Esophagus squamous epithelium (tissue), 5 donors: ENCODE measurements at places on chromosomes 1 and 21.

DNA sequence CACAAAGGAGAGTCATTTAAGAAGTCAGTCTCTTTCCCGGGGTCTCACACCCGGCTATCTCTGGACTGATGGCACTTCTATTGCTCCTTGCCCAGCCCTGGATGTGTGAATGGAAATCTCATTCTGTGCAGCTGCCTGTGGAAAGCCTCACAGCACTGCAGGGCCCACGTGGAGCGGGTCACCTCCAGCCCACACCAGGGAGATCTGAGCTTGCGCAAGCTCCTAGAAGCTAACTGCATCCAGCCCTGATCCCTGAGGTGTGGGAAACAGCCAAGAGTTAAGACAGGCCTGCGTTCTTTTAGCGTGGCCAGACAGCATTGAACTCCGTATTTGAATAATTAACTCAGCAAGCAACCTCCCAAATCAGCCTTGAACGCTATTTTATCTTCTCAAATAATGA, 150.5 kb downstream of the LRIG2 start:
- no peak for DNase-seq

DNA sequence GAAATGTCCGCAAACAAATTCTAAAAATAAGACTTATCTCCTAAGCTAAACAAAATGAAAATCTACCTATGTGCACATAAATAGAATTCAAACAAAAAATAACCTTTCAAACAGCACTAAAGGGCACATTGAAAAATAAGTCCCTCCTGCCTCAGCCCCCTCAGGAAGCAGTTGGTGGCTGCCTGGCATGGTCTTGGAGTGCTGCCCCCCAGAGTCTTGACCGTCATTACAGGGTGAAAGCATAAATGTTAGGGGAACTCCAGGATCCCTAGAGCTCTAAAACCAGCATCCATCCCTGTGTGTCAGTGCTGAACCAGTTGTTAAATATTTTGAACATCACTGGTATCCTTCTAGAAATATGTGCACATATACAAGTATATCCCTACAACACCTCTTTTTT, 6.5 kb upstream of the NPL start:
- DNase-seq, result no peak

DNA sequence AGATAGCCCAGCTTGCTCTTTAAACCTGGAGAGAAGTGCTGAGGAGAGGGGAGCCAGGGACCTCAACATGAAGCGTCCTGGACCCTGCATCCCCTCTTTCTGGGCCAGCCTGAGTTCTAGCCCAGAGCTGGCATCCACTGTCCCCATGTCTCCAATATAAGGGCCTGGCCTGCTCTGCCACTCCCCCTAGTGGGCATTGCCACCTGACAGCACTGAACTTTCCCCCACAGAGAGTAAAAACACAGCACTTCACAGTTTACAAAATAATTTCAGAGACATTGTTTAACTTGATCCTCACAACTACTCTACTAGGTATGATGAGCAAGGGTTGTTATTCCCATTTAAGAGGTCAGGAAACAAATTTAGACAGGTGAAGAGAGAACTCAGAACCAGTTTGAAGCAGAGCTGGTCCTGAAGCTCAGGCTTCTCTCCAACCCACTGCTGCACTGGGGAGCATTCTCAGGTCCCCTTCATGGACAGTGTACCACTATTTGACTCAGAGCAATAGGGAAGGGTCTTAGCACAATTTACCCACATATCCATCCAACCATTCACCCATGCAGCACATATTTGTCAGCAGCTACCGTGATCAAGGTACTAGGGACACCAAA, 151.2 kb downstream of the DMRTA2 start:
- DNase-seq, result no peak

- no peak for DNase-seq
These were observed 85.0 kb upstream of the AK4 start for GRCh38 chr1:65063025-65063424.

GRCh38 chr1:247966532-247967204, 1.6 kb downstream of the OR2AK2 start:
- no peak for DNase-seq

DNA sequence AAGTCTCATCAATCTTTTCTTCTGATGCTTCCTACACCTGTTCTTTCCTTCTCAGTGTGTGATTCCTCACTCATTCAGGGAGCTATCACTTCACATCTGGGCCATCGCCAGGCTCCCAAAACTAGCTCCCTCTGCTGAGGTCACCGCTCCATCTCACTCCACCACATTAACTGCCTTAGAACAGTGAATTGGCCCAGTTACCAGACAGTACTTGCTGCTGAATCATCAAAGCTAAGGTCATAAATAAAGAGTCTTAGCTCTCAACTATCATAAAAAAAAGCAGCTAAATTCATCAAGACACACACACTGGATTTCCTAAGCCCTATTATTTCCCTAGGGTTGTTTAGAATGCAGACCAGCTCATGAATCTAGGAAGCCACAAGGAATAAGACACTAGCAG, 18.8 kb upstream of the SRM start:
- DNase-seq, result no peak

DNA sequence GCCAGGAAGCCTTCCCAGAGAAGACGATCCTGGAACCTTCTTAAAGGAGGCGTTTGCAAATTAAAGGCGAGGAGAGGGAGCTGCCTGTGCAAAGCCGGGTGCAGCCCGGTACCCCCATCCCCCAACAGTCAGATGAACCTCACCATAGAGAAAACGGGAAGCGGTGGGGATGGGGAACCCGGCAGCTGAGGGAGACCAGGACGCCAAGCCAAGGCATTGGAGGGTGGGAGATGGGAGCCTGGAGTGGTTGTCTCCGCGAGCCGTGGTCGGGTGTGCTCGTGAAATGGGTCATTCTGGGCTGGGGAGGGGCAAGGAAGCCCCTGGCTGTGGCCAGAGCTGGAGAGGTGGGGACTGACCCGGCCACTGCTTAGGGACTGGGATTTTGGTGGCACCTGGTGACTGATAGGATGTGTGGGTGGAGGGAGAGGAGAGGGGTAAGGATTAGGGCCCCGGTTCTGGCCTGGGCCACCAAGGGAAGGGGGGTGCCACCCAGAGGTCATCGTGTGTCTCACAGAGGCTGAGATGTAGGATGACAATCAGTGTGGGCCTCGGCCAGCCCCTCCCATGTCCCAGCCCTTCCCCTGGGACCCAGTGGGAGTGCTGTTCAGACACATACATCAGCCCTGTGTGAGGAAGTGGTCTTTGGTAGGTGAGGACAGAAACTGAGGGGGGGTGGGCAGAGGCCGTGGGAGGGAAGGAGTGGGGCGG, 676 bp upstream of the PADI2 start:
- DNase-seq, result no peak

DNA sequence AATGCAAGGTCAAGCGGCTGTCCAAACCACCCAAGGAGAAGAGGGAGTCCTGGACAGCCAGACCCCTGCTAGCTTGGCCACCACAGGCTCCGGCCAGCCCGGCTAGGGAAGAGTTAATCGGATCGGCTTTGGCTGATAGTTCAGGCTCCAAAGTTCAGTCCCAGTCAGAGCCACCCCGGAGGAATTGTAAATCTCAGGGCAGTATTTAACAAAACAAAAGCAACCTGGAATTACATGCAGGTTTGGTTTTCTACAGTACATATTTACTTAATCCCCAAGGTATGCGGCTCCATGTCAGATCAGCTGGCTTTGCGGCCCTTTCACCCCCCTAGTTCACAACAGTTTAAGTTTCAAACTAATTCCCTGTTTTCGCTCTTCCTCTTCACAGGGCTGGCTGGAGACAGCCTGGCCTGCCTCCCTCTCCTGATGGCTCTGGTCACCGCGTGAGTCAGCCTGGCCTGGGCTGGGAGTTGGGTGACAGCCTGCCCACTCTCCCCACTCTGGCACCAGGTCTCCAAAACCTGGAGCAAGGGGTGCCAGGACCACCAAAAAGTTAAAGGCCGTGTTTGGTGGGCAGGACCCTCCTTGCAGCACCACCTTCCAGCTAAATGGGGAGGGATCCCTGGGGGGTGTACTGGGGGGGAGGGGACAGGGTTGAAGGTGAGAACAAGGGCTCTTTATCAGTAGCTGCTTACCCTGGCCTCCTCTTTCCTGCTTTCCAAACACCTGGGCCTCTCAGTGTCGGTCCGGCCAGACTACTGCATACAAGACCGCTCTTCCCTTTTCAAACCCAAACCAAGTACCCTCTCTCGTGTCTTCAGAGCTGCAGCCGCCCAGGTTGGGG, 1.9 kb downstream of the DHRS3 start:
- no peak for DNase-seq

- no peak for DNase-seq
These were observed 41.8 kb upstream of the USP25 start for GRCh38 chr21:15688016-15688415.

GRCh38 chr1:51600965-51601364, 15.9 kb upstream of the OSBPL9 start:
- DNase-seq, result no peak

DNA sequence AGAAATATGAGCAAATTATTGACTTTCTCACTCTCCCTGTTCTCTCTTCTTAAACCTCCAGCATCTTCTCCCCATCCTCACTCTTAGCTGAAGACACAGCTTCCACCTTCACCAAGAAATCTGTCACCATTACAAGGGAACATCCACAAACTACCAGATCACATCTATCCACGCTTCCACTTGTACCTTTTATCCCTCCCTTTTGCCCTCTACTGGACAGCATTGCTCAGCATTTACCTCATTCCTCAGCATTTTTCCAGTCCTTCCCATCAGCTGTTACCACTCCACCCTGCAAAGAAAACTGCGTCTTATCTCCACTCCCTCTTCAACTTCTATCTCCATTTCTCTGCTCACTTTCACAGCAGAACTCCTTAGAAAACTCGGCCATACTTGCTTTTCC, 42.6 kb downstream of the KCNJ6 start:
- DNase-seq, result no peak

DNA sequence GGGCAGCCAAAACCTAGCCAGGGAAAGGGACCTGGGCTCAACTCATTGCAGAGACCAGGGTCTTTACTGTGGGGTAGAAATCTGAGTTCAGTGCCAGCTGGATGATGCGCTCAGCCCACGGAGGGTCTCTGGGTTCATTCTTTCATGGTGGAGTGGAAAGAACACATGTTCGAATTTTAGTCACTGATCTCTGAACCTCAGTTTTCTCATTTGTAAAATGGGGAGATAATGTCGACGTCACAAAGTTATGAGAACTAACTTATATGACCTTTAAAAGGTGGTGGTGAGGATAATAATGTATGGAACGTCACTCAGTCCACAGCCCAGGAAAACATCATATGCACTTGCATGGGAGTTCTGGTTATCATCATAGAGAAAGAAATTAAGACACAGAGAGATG, 1.2 kb upstream of the TAL1 start:
- no peak for DNase-seq

DNA sequence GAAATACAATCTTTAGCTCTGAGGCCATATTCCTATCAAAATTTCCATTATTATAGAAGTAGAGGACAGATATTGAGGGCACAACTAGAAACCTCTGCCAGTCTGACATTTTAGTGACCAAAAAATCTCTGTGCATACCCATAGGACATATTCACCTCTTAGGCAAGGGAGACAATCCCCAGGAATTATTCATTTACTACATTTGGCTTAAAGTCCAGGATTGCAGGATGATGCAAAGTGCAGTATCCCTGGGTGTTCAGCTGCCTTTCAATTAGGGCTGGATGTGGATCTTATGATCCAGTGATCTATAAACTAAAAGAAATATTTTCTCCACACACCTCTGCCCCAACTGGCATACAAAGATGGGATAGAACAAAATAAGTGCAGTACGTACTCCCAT, 50.9 kb downstream of the PTGS2 start:
- DNase-seq, result no peak

DNA sequence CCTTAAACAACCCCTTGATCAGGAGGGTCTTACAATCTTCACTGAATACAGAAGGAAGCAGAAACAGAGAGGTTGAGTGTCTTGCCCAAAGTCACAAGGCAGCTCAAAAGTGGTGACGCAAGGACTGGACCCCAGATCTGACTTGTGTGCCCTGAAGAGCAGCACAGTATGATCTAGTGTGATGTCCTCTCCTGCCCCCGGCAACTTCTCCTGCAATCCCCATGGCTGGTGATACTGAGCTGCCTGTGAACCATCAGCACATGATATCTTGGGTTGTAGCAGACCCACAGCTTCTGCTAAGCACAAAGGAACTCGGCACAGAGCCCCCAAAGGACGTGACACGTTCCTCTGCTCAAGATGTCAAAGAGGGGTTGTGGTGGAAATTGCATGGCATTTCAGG, 51.2 kb upstream of the EDN2 start:
- DNase-seq, result no peak

DNA sequence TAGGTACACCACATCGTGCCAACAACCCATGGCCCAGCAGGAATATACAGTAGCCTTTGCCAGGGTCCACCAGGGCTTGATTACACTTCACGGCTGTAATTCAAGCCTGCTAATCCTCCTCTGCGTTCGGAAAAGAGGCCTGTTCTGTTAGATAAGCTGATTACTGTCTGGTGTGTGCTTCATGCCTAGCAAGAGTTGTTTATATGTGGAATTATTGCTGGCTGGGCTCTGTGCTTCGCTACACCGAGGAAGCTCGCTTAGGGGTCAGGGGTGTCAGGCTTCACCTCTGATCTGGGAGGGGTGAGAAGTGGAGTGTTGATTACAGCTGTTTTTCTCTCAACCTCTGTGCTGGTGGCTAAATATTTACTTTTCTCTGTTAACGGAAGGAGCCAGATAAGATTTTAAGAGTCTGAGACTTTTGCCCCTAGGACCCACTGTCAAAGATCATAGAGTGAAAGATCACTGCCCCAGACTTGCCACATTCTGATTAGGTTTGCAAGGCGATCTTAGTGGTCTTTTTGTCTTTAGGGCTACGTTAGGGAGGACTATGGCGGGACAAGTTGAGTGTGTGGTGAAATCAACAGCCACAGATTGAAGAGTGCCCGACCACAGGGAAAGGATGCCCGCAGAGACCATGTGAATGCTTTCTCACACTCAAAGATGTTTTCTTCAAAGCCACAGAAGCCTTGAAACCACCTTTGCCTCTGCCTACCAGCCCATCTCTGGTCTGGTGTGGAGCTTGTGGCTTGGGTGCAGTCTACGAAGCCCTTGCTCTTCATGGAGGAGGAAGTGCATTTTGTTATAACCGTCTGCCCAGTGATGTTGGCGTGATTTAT, 216.1 kb downstream of the PBX1 start:
- DNase-seq, result no peak

GRCh38 chr1:51649593-51650091, 32.8 kb downstream of the OSBPL9 start:
- no peak for DNase-seq

- DNase-seq, result no peak
These were observed 110.1 kb downstream of the OLFML2B start for GRCh38 chr1:161913482-161914140.
